ENCODE measurements at places on chromosomes 7 and 10. TPM values are rescaled to one million over a fixed set of nuclear protein-coding genes. Genes with fewer than 3 reads are reported as not detected.

The PRKCQ gene
- 17.8 TPM for polyA plus RNA-seq

The BLNK gene
- 2.1 TPM for polyA plus RNA-seq

The SEC31B gene
- polyA plus RNA-seq = 6.2 TPM

The FBXO24 gene
- 0.77 TPM for polyA plus RNA-seq

The TSPAN14 gene
- polyA plus RNA-seq = 35.8 TPM

The HGF gene
- polyA plus RNA-seq = 6.8 TPM

The SOSTDC1 gene
- polyA plus RNA-seq = 18.8 TPM

The TEX36 gene
- not detected for polyA plus RNA-seq

The WNT8B gene
- not detected for polyA plus RNA-seq

The CALD1 gene
- 126 TPM for polyA plus RNA-seq

The CDH23 gene
- 3.1 TPM for polyA plus RNA-seq

The GNAT3 gene
- 0.13 TPM for polyA plus RNA-seq

The CCM2 gene
- polyA plus RNA-seq = 38.9 TPM
